Activated CD4-positive, alpha-beta memory T cell treated with anti-CD3 and anti-CD28 coated beads, Interleukin-2, amount 10 ng/mL, durations not matched to agents 7 days and 5 days (primary cell): ENCODE measurements at places on chromosomes 3 and 15. TPM values are rescaled to one million over a fixed set of nuclear protein-coding genes. Genes with fewer than 3 reads are reported as not detected.
A peak's percentile ranks its signal among the peaks of the same experiment; 100 is the strongest.

TPRG1 gene
- total RNA-seq, result 8.7 TPM

- H3K27me3 ChIP-seq, result no peaks in the 10 kb centered on the region
- peak overlapping the region; percentile 96 for H3K4me3 ChIP-seq
- peak; percentile 69 for DNase-seq
- peaks cover 59% of the 10 kb centered on the region for H3K36me3 ChIP-seq
Observed at GRCh38 chr15:85689729-85690128, 105.0 kb downstream of the KLHL25 start.

DNA sequence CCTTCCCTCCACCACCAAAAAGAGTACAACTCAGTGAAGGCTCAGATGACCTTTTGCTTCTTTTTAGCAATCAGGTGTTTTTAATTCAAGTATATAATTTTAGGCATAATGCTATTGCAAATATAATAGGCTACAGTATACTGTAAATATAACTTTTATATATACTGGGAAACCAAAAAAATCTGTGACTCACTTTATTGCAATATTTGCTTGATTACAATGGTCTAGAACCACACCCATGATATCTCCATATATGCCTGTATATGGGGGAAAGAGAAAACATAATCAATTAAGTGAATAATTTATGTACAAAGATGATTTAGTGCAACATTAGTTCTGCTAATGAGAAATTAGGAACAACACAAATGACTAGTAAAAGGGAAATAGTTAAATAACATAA lies 134.3 kb downstream of the TLE3 start:
- peaks cover 29% of the 10 kb centered on the region for H3K27me3 ChIP-seq
- H3K4me1 ChIP-seq, result no peaks in the 10 kb centered on the region
- H3K4me3 ChIP-seq, result no peak overlapping the region
- H3K27ac ChIP-seq, result no peak overlapping the region

- H3K27ac ChIP-seq, result no peak overlapping the region
- H3K36me3 ChIP-seq, result no peaks in the 10 kb centered on the region
- peaks cover 7% of the 10 kb centered on the region for H3K27me3 ChIP-seq
- no peaks in the 10 kb centered on the region for H3K4me1 ChIP-seq
Observed at GRCh38 chr15:89442671-89443307, 53.6 kb downstream of the RHCG start.

HHLA2 gene
- 11.6 TPM for total RNA-seq

ISLR gene
- not detected for total RNA-seq

DNA sequence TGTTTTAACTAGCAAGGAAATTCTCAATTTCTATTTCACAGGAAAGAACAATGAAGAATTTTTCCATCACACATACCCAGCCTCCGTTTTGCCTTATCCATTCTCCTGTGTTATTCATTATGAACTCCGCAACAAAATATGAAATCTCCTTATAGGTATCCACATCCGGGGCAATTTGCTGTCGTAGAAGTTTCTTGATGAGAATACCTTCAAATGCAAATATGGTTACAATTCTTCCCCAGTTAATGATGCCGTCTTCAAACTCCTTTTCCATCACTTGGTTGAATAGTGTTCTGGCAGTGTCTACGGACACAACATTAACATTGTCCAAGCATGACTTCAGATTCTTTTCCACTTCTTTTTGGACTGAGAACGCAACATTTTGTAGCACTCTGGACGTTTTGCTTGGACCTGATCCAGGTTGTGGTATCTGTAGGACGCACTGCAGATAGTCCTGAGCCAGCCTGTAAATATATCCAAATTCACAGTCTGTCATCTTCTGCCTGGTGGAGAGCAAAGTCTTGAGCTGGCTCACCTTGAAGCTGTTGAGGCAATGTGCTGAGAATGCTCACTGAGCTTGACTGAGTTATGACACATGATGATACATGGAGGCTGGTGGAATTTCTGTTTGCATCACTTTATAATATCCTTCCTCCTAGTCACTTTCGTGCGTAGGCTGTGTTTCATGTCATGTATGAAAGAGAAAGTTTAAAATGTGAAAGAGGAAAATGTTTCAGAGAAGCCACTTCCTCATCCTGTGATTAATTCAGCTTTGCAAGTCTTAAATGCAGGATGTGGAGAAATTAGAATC lies at the start of gene BCL2A1:
TSS of gene BCL2A1 (minus strand) at position 573 of the 811 bp plus-strand sequence. CDS start at position 496, 77 bp downstream.
- peaks cover 4% of the 10 kb centered on the region for H3K36me3 ChIP-seq
- no peaks in the 10 kb centered on the region for H3K27me3 ChIP-seq
- DNase-seq, result peak; percentile 59
- peak within 1 kb of the TSS; percentile 83 for H3K4me3 ChIP-seq
- H3K27ac ChIP-seq, result peak within 1 kb of the TSS; percentile 76

DNA sequence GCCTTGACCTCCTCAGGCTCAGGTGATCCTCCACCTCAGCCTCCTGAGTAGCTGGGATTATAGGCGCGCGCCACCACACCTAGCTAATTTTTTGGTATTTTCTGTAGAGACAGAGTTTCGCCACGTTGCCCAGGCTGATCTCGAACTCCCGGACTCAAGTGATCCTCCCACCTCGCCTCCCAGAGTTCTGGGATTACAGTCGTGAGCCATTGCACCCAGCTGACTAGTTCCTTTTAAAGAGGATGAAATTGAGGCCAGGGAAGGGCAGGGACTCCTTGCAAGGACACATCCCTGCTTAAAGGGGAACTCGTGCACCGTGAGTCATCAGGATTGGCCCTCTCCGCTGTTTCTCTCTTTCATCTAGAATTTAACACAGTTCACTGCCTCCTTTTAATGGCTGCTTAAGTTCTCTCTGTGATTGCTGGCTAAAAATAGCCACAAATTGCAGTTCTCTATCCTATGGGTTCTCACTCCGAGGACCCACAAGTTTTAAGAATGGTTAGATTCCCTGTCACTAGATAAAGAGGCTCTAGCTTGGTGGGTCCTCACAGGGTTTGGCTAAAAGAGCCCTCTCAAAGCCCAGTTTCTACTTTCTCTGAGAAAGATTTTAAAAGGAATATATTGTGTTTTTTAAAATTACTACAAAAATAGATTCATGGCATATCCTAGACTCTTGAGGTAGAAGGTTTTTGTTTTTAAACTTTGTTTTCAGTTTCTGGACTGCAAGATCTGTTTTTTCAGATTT lies 1.4 kb downstream of the CRTAP start:
- H3K4me3 ChIP-seq, result peak overlapping the region; percentile 79
- no peaks in the 10 kb centered on the region for H3K27me3 ChIP-seq
- no peak overlapping the region for H3K27ac ChIP-seq
- H3K36me3 ChIP-seq, result no peaks in the 10 kb centered on the region

DNA sequence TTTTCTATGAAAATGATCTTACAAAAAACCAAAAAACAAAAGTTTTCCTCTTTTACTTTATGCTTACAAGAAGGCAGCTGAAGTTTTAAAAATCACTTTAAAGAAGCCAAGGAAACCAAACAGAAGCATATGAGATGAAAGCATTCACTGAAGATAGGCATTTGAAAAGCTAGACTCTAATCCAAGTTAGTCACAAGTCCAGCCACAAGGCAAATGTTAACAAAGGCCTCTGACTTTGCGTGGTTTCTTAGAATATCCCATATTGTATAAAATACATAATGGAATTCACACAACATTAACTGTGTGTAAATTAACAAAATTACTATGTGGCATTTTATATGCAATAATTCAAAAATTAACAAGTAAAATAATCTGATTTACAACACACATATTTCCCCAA lies 17.7 kb downstream of the MRPL3 start:
- H3K36me3 ChIP-seq, result peaks cover 49% of the 10 kb centered on the region
- peaks cover 22% of the 10 kb centered on the region for H3K4me1 ChIP-seq
- no peak for DNase-seq

DNA sequence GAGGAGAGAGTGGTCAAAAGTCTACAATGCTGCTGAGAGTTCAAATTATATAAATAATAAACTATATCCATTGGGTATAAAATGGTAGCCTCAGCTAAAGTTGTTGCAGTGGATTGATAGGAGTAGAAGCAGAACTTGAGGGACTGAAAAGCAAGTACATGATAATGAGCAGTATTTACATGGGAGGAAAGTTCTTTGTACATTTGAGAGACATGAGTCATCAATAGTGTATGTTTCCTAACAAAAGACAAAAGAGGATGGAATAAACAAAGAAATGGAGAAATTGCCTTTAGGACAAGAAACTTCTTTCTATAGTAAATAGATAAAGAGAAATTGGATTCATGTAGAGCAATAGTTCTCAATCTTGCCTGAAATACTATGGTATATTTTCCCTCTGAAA lies 110.0 kb upstream of the PLSCR5 start:
- no peaks in the 10 kb centered on the region for H3K36me3 ChIP-seq
- DNase-seq, result no peak
- H3K27ac ChIP-seq, result no peak overlapping the region

GOLGA8J gene
- not detected for total RNA-seq

FMN1 gene
- total RNA-seq, result 0.15 TPM

DNA sequence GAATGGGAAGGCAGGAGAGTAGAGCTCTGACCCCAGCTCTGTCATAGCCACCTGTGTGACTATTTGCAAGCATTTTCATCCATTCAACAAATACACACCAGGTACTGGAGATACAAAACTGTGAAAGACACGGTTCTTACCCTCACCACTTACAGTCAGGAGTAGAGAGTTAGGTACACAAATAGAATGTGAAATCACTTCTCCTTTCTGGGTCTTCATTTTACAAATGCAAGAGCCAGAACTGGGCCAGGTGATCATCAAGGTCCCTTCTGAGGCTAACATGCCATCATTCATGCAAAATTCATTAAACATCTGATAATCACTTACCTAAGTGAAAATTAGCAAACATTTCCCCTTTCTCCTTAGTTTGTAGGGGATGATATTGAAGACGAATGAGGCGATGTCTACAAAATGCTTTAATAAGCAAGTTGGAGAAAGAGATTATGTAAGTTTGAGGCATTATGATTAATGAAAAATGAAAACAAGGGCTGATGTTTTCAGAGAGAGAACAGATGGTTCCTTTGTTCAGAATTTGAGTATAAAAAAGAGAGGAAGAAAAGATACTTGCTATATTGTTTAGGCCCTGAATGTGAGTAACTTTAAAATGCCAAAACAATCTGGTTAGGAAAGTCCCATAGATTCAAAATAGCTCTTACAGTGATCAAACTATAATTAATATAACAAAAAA lies 88.6 kb downstream of the LPP start:
- no peak overlapping the region for H3K4me3 ChIP-seq
- H3K27ac ChIP-seq, result no peak overlapping the region
- no peak for DNase-seq
- H3K36me3 ChIP-seq, result peaks cover 12% of the 10 kb centered on the region

CDCP1 gene
- 1.9 TPM for total RNA-seq

DNA sequence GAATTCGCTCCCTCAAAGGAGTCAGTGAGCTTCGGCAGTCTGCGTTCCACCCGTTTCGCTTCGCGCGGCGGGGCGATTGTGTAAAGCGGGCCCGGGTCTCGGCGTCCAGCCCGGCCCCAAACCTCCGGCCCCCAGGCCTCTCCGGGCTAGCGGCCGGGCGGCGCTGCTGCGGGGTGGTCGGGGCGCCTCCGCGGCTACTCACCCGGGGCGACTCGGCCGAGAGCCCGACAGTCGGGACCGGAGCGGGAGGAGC lies 412 bp downstream of the CHDH start:
- peaks cover 4% of the 10 kb centered on the region for H3K36me3 ChIP-seq
- H3K4me3 ChIP-seq, result peak overlapping the region; percentile 72
